HTR-8/SVneo (cell line): ENCODE measurements at places on chromosomes 16 and 17.

GRCh38 chr17:68861602-68862001 is 93.6 kb downstream of the ABCA8 start:
- DNase-seq, result no peak

DNA sequence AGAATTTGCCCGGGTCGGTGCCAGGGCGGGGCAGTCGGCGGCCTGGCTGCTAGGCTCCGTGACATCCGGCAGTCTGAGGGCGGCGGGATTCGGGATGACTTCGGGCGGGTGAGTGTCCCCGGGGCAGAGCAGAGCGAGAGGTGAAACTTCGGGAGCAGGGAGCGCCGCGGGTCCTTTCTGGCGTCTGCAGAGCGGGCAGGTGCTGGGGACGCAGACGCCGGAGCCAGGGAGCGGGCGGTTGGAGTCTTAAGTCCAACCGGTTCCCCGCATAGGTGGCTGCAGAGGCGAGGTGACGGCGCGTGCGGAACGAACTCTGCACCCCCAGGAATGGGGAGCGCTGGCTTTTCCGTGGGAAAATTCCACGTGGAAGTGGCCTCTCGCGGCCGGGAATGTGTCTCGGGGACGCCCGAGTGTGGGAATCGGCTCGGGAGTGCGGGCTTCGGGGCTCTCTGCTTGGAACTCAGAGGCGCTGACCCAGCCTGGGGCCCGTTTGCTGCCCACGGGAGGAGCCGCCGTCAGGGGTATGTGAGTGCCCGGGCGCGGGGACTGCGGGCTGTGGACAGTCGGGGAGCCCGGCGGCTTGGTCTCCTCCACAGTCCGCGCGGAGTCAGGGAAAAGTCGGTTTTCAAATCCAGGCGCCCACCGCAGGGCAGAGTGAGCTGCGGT is at the start of gene B4GALNT2:
Gene B4GALNT2 (plus strand): TSS at position 71 of the 666 bp plus-strand sequence. CDS start 24 bp downstream, at position 95.
- DNase-seq, result no peak

- DNase-seq, result peak; percentile 54
Measured at GRCh38 chr16:87317750-87318644, 805 bp upstream of the C16orf95 start.

- no peak for DNase-seq
Measured at GRCh38 chr16:62130101-62130500, 93.9 kb upstream of the CDH8 start.

DNA sequence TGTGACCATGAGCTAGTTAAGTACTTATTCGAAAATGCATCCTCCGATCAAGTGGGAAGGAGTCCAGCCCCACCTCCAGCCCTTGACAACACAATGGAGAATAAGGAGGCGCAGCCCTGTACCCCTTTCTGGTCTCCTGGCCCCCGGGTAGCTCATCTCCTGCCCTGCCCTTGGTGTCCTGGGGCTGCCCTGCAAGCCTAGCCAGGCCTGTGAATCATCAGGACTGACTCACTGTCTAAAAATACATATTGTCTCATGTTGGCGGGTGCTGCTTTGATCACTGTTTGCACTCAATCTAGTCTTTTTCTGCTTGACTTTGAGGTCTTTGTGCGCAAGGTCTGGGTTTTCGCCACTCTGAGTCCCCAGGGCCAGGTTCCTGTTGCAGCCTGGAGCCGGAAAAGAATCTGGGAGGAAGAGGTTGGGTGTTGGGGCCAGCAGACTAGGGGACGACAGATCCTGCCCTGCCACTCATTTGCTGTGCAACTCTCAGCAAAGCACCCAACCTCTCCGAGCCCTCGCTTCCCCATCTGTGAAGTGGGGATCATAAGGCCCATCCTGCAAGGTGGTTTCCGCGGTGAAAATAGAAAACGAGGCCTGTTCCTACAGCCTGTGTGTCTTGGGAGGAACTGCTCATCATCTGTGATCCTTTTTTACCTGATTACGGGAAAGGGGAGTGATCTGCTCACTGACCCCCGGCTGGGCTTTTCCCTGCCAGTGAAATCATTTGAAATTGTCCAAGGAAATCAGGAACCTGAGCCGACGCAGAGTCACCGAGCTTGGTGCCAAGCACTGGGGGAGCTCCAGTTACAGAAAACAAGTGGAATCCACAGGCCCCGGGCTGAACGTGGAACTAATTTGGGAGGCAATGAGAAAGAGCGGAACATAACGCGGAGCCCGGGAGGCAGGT is 230.4 kb downstream of the PARN start:
- DNase-seq, result peak; percentile 47

GRCh38 chr17:40063187-40063771 is 514 bp downstream of the THRA start:
- no peak for DNase-seq

DNA sequence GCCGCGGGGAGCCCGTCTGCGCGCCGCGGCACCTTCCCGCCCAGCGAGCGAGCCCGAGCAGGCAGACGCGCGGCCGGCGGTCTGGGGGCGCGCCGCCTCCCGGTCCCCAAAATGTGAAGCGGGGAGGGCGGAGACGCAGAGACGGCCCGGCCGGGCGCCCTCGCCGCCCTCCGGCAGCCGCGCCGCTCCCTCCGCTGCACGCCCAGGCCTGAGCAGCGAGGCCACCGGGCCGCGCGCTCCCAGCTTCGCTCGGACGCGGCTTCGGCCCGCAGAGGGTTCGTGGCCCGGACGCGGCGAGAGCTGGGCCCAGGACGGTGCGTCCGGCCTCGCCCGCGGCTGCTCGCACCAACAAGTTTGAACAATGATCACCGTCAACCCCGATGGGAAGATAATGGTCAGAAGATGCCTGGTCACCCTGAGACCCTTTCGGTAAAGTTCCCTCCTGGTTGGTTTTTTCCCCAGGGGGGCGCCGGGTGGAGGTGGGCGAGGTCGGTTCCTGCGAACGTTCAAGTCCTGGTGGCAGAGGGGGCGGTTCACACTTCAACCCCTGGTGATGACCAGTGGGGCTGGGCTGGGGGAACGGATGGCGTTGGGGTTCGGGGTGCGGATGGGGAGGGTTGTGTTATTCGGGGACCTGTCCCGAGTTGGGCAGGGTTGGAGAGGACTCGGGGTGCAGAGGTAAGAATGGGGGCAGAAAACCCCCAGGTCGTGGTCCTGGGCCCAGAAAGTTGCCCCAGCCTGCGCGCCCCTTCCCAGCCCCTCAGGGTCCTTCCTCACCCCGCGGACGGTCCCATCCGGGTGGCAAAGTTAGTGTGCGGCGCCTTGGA is 678 bp downstream of the MGAT5B start:
- DNase-seq, result no peak

DNA sequence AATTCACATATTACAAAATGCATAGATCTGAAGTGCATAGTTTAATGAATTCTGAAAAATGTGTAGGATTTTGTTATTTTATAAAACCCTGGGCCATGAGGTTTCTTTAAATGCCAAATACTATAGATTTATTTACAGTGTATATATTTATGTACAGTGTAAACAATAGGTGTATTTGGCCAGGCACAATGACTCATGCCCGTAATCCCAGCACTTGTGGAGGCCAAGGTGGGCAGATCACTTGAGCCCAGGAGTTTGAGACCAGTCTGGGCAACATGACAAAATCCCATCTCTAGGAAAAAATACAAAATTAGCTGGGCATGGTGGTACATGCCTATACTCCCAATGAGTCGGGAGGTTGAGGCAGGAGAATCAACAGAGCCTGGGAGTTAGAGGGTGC is 249.4 kb downstream of the PRKCA start:
- DNase-seq, result no peak

GRCh38 chr17:67076290-67076689 is 31.9 kb downstream of the CACNG1 start:
- no peak for DNase-seq

GRCh38 chr16:66509576-66509975 is 40.3 kb downstream of the TK2 start:
- DNase-seq, result no peak

DNA sequence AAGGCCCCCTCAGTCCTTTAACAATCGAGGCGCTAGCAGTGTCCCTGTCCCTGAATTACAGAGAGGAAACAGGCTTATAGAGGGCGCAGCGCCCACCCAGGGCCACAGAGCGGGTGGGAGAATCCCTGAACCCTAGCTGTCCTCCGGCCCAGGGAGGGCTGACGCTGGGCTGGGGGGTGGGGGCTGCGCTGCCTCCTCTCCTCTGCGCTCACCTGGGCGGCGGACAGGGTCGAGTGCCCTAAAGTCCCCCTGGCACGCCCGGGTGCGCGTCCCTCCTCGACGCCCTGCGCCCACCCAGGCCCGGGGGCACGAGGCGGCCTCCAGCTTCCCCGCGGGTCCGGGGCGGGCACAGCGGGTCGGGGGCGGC is 200.4 kb upstream of the N4BP1 start:
- DNase-seq, result no peak

DNA sequence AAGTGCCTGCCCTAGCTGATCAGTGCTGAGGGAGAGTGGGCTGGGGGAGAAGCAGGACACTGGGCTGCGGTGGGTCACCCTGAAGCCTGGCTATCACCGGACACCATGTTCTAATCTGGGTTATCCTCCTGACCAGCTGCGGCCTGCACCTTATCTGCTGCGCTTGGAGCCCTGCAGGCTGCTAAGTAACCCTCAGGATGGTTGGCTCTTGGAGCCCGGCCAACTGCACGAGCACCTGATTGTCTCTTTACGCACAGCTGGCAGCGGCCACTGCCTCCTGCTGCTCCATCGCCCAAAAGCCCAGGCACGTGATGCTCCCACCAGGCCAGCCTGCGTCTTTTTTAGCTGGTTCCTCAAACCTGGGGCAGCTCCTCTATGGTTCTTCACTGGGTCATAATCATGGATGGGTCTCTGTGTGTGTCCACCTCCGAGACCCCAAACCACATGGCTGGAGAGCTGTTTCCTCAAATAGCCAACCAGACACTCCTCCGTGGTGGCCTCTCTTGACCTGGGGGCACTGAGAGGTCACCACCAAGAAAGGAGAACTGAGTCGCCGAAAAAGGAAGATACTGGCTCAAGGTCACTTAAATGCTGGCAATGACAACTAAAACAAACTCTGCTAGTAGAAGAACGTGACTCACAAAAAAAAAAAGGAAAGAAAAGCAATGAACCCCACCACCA is 21.7 kb downstream of the SPHK1 start:
- no peak for DNase-seq

DNA sequence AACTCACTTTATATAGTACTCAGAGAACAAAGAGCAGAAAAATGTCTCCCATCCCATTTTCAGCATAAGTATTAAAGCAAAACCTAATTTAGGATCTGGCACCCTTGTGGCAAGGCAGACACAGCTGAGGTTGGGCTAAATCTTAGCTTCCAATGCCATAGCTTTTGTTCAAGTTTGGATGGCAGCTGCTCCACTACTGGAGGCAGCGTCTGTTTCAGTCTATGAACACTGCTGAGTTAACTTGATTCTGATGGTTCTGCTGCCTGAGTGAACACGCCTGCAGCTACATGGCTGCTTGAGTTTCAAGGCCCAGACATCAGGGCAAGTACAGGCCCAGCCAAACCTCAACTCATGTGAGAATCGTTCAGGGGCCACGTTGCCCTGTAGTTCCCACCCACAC is 178.2 kb upstream of the RPH3AL start:
- DNase-seq, result no peak

GRCh38 chr17:80529104-80529903 is 15.3 kb upstream of the RPTOR start:
- no peak for DNase-seq

- DNase-seq, result no peak
Measured at GRCh38 chr16:27080895-27081294, 14.2 kb downstream of the C16orf82 start.

DNA sequence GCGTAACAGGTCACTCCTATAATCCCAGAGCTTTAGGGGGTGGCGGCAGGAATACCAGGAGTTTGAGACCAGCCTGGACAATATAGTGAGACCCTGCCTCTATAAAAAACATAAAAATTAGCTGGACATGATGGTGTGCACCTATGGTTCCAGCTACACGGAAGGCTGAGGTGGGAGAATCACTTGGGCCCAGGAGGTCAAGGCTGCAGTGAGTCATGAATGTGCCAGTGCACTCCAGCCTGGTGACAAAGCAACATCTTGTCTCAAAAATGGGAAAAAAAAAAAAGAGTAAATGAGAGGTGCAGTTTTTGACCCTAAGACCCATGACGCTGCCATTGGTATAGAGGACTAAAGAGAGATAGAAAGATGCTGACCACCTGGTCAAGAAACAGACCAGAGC is 16.1 kb downstream of the PARN start:
- no peak for DNase-seq

- no peak for DNase-seq
Measured at GRCh38 chr16:72427051-72427782, 255.3 kb upstream of the PMFBP1 start.

DNA sequence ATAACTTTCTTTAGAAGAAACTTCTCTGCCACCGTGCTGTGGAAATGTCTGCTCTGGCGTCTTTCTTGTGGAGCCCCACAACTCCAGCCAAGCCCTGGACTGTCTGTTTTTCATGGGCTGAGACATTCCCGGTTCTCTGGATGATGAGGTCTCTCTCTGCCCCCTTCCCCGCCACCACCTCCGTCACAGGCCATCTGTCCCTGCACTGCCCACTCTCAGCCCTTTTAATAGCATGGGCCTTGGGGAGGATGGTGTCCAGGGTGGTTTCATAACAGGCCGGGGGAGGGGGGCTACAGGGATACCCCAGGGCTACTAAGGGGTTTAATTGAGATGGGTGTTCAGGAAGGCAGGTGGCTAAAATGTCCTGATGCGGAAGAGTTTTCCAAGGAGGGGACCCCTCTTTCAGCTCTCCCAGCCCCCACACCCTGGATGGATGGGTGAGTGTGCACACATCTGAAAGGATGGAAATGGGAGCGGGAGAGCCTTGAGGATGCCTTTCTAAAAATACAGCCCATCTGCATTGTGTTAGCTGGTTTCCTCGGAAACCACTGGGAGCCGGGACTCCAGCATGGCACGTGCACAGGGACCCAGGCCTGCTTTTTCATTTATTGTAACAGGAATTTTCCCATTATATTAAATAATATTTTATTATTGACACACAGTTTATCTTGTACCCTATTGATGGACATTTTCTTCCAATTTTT is 14.6 kb upstream of the NDRG4 start:
- no peak for DNase-seq

GRCh38 chr16:89031715-89032659 is 55.0 kb upstream of the CBFA2T3 start:
- no peak for DNase-seq

GRCh38 chr16:19090916-19091315 is 22.8 kb upstream of the ITPRIPL2 start:
- DNase-seq, result no peak

- DNase-seq, result no peak
Measured at GRCh38 chr17:73943416-73944110, 259.9 kb upstream of the RPL38 start.

DNA sequence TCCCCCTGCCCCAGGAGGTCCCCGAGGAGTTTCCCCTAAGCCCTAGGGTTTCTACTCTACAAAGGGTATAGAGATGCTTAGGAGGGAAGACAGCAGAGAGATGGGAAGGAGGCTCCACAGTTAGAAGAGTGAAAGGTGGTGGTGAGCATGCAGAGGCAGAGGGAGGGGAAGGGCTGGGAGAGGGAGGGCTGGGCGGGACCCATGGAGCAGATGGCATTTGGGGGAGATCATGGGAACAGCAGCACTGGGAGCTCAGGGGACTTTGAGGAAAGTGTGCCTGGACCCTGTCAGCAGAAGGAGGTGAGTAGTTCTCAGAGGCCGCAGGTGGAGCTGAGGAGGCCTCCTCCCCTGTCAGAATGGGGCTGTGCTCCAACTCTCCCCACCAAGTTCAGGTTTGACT is 650 bp upstream of the OTOP3 start:
- DNase-seq, result no peak
